Fibroblast of skin of right biceps (primary cell): ENCODE measurements at places on chromosomes 5 and 9.
A peak's percentile ranks its signal among the peaks of the same experiment; 100 is the strongest.

- peak; percentile 3 for DNase-seq
Observed at GRCh38 chr9:104009826-104010225, 84.3 kb upstream of the SMC2 start.

DNA sequence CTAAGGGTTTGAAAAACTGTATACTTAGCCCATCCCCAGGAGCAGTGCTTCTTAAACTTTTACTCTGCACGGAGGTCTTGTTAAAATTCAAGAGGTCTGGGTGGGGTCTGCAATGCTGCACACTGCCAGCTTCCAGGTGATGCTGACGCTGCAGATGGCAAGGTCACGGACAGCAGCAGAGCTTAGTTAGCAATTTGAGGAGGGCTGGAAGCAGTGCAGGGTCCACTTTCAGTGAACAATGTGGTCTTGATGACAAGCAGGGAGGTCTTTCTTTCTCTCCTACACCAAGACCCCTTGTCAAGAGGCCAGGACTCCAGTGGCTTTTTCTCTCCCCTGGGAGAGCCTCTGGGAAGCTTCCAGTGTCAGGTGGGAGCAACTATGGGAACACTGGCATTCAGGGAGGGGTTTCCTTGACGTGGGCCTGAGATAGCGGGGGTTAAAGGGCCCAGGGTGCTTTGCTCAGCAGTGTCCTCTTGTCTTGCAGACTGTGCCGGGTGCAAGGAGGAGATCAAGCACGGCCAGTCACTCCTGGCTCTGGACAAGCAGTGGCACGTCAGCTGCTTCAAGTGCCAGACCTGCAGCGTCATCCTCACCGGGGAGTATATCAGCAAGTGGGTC is 65.0 kb upstream of the AFAP1L1 start:
- DNase-seq: no peak

- no peak for DNase-seq
Observed at GRCh38 chr5:35847491-35847890, 9.2 kb upstream of the IL7R start.

DNA sequence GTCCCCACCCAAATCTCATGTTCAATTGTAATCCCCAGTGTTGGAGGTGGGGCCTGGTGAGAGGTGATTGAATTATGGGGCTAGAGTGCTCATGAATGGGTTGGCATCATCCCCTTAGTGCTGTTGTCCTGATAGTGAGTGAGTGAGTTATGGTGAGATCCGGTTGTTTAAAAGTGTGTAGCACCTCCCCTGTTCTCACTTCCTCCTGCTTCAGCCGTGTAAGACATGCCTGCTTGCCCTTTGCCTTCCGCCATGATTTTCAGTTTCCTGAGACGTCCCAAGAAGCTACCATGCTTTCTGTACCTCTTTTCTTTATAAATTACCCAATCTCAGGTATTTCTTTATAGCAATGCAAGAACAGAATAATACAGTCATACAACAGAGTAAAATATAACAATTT is 742 bp upstream of the LECT2 start:
- DNase-seq: no peak

DNA sequence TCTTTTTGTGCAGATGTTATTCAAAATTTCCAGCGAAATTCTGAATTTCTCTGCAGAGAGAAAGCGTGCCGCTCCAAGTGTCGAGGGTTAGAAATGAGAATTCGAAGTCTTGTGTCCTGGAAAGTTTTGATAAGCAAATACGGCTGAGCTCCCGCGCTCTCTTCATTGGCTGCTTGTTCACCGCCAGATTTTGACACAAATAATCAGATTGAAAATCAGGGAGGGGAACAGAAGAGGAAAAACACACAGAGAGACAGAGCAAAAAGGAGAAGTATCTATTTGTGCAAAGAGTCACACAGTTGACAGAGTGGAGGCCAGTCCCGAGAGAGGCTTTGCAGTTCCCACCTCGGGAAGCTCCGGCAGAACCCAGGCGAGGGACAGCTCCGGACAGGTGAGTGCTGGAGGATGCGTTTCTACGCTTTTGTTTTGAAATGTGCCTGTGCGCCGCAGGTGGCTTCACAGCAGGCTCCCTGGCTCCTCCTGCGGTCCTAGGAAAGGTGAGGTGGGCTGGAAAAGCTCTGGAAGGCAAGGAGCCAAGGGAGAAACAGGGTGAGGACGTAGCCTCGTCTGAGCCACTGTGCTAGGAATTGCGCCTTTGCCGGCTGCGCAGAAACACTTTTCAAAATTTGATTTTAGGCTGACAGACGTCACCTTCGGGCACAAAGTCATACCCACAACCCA is at the start of gene GFI1B:
TSS of gene GFI1B (plus strand) at position 244 of the 681 bp plus-strand sequence. CDS start 7,985 bp downstream, outside the sequence.
- no peak for DNase-seq

DNA sequence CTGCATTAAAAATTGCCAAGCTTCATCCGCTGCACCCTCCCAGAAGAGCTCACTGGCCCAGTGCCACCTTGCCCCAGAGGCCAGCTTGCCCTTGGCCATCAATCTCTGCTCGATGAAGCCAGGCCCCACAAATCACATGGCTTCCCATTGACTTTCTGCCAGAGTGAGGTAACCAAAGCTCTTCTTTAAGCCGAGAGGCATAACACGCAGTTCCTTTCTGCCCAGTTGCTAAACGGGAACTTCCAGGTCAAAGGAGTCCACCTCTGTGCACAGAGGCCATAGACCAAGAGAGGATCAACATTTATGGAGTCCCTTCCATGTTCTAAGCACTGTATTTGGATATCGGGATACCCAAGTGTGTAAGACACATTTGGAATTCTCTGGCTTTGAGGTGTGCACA is 208.8 kb downstream of the KIF4B start:
- no peak for DNase-seq

GRCh38 chr9:859251-859650 is 17.8 kb downstream of the DMRT1 start:
- no peak for DNase-seq

DNA sequence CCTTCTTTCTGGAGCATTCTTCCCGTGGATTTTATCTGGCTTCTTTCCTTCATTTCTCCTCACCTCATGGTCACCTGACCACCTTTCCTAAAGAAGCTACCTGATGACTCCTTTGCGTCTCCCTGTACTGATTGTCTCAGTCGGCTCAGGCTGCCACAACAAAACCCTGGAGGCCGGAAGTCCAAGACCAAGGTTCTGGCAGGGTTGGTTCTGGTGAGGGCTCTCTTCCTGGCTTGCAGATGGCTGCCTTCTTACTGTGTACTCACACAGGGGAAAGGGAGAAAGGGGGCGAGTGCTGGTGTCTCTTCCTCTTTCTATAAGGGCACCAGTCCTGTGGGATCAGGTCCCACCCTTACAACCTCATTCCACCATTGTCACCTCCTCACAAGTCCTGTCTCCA is 140.0 kb downstream of the SYK start:
- DNase-seq: no peak

- DNase-seq: no peak
Observed at GRCh38 chr5:137304226-137304874, 194.8 kb downstream of the SPOCK1 start.

- peak; percentile 38 for DNase-seq
Observed at GRCh38 chr9:111621895-111622480, 9.1 kb upstream of the DNAJC25 start.

GRCh38 chr5:150487199-150488061 is 20.5 kb upstream of the NDST1 start:
- peak; percentile 62 for DNase-seq

DNA sequence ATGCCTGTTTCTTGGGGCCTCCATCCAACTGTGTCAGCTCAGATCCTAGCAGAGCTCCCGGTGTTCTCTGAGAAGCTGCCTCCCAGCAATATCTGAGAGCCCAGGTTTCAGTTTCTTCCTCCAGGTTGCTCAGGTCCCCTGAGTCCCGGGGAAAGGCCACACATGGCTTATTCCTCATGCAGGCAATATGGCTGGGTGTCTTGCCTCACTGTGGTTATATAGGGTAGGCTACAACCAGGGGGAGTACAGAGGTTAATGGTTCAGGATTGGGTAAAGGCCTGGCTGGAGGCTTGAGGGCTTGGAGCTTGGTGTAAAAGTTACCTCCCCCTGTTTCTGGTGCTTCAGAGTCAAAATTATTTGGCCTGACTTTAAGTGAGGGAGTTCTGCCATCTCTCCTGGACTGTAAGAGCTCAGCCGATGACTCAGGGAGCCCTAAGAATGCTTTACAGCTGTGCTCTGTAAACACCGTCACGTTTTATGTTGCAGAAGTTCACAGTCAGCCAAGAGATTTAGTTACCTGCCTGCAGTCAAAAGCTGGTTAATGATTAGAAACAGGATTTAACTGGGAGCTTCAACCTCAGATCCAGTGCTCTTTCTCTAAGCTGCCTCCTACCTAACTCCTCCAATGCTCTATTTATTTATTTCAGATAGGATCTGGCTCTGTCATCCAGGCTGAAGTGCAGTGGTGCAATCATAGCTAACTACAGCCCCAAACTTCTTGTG is 24.3 kb upstream of the UBAP2 start:
- DNase-seq: peak; percentile 72

DNA sequence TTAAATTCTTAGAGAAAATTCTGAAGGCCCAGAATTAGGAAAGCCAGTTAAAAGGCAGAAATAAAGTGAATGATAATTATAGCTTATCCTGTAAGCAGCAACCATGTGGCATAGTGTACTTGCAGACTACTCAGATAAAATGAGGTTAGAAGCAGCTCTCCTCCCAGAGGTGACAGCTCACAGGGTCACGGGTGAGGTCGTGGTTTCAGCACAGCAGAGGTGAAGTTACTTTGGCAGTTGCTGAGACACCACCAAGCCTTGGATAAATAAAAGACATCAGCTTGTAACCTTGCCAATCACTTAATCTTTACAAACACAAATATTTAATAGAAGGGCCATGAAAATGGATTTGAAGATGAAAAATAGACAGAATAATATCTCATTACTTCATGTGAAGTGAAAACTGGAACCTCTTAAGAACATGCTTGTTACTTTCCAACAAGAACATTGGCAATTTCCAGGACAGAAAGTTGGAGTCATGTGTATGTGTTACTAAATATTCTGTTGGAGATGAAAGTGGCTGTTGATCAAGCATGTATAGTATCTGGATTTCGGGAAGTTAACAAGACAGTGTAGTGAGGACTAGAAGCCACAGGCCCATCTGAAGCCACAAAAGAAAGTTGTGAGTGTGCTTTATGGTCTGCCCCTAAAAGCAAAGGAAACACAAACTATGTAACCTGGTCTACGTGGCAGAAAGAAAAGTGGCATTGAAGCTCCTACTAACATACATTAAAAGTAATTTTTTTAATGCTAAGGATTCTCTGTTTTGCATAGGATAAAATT is 134.4 kb downstream of the ERCC6L2 start:
- DNase-seq: no peak

- no peak for DNase-seq
Observed at GRCh38 chr9:124198331-124198730, 59.4 kb upstream of the NEK6 start.

DNA sequence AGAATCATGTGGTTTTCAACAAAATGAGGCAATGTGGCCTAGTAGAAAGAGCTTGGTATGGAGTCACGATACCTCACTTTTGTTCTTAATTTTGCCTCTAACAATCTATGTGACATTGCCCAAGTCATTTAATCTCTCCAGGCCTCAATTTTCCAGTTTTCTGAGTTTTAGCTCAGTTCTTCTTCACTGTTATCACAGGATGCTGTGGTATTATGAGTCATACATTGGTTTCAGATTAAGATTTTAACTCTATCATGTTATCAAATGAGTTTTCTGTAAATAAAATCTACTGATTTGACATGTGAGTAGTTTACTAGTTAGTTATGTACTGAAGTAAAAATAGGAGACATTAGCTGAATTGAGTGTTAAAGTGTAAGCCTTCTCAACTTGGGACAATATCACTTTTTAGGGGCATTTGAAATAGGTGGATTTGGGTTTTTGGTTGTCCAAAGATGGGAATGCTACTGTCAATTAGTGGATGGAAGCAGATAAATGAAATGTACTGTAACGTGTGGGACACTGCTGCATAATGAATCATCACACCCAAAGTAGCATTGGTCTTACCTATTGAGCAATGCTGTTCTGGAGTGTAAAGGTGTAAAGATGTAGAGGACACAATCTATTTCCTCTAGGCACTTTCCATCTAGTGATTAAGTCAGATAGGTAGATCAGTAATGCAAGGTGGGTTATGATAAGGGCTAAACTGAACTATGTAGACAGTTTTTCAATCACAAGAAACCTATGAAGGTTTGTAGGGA is 73.3 kb downstream of the NNT start:
- no peak for DNase-seq

DNA sequence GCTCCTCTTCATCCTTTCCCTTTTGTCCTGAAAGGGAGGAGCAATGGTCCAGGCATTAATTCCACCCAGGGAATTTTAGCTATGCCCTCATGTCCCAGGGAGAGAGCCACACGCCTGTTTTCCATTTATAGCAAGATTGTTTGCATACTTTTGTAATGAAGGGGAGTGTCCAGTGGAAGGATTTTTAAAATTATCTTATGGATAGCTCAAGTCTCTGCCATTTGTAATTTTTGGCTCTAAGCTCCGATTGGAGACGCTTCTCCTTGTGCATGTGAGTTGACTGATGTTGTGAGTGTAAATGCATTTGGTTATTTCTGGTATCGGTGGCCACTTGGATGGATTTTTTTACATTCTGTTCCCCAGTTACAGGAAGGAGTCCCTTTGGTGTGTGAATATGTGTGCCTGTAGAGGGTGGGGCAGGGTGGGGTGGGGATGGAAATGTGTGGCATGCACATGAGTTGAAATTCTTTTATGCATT is 7.2 kb upstream of the RPL26L1 start:
- peak; percentile 93 for DNase-seq

DNA sequence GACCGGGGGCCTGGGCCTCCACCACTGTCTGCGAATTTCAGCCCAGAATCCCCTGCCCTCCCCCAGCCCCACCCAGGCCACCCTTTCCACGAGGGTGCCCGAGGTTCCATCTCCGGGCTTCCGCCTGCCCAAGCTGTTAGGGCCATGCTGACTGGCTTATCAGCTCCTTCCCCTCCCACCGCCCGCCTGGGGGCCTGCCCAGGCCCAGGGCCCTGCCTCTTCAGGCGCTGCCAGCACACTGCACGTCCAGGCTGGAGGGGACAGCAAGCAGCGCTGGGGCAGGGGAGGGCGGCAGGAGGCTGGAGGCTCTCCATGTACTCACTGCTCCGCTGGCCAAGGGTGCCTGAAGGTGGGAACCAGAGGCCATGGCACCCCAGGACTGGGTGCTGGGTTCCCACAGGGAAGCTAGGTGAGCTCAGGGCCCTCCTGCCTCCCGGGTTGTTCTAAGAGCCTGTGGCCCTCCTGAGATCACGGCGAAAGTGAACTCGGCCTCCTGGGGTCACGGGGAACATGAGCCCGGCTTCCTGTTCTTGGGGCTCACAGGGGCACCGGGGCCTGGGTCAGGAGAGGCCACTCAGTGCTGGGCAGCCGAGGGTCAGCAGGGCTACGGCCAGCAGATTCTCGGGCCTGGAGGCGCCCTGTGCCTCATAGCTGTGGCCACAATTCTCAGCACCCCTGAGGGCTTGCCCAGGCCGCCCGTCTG is 57.7 kb upstream of the EGFL7 start:
- no peak for DNase-seq

DNA sequence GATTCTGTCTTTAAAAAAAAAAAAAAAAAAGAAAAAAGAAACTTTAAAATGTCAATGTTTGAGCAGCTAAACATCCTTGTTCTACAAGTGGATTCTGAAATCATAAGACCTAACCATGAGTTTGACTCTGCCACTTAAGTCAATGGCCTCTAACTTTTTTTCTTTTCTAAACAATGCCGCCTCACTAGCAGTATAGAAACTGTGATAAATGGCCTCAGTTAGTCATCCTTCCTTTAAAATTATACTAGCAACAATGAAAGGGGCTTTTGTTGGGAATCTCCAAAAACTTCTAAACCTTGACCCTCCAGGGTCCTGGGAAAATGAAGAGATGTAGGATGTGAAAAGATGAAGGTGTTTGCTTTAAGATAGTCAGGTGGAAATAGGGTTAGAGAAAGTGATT is 71.1 kb downstream of the FBXL7 start:
- DNase-seq: no peak

GRCh38 chr9:114390952-114391351 is 3.2 kb upstream of the AKNA start:
- DNase-seq: no peak

GRCh38 chr5:168655316-168655715 is 76.1 kb upstream of the PANK3 start:
- DNase-seq: no peak
